ENCODE measurements at places on chromosomes 3 and 15.

- DNase-seq: no peak
Measured at GRCh38 chr3:115087512-115087911, 59.6 kb downstream of the ZBTB20 start.

DNA sequence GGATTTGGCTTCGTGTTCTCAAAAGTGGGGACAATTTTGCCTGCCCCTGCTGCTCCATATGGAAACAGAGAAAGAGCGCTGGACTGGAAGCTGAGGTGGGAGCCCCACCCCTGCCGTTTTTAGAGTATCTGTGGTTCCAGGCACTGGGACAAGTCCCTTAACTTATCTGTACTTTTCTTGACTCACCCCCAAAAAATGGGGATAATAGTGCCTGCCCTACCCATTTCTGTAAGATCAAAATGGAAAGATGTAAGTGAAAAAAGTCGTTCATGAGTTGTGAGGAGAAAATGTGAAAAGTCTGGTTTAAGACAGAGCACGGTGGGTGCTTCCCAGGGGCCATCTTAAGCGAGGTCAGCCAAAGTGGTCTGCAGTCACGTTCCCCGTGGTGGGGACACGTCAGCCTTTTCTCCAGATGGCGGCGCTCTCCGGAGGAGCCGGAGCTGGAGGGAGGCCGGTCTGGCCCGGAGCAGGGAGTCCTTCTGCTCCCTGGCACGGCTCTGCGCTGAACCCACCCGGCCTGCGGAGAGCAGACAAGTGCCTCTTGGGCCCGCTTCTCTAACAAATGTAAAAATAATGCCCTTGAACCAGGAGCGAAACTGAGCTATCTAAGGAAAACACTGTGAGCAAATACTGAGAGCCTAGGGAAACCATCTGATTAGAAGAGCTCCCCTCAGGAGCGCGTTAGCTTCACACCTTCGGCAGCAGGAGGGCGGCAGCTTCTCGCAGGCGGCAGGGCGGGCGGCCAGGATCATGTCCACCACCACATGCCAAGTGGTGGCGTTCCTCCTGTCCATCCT, at the start of gene CLDN18:
CLDN18 (plus strand) TSS at position 690 of the 797 bp plus-strand sequence; CDS start at position 751, 61 bp downstream.
- no peak for DNase-seq

DNA sequence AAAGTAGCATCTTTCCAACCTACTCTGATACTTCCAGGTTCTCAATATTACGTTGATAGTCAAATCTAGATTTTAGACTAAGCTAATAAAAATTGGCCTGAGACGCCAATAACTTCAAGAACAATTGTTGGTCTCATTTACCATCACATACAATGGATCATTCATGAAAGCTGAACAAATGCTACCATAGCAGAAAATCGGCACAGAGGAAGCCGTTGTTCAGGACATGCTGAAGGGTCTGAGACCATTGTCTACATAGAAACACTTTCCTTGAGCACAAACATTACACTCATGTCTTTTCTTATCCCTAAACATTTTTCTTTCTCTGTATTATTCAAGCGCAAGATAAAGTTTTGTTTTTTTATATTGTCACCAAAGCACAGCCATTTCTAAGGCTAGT, 37.2 kb upstream of the FHIT start:
- DNase-seq: no peak

DNA sequence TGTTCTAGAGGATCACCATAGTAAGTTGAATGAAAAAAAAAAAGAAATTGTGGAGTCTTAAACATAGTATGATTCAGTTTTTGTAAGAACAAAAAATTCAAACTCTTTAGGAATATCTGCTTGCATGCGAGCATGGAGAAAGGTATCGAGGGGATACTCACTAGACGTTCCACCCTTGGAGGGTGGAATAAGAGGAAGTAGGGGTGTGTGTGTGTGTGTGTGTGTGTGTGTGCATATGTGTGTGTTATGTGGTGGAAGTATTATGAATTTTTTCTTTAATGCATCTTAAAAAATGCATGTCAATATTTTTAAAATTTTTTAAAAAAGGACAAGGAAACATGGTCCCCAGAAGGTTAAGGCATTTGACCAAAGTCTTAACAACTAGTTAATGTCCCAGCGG, 26.5 kb upstream of the SIAH2 start:
- DNase-seq: no peak

DNA sequence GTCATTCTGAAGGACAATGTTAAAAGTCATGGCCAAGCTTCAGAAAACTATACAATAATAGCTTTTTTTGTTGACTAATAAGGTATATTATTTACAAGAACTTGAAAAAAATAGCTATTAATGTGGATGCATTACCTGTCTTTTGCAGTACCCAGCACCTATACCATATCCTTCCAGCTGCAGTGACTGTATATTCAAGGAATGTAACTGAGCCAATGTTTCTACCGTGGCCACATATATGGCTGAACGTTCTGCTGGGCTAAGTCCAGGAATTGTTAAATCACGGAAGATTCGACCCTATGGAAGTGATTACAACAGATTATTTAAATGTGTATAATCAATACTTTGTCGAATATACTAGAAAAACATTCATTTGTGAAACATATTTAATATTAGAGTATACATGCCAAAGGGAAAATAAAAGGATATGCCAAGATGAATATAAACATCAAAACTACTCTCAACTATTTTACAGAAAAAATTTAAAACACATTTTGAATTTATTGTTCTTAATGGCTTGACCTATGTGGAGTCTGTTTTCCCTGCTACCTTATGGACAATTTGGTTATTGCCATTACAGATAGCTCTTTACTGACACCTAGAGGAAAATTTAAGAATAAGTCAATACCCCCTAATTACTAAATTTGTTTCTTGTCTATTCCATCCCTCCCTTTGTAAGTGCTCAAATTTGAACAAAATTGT, 17.6 kb downstream of the ACAD11 start:
- DNase-seq: no peak

Measured in activated T-cell treated with anti-CD3 and anti-CD28 coated beads for 4 hours (primary cell).